Stimulated activated CD8-positive, alpha-beta memory T cell treated with anti-CD3 and anti-CD28 coated beads, Interleukin-2, amount 100 ng/mL, for 48 hours (primary cell): ENCODE measurements at places on chromosomes 4 and X.

GRCh38 chrX:36898301-36898700, 109.9 kb upstream of the FAM47C start:
- DNase-seq, result no peak

DNA sequence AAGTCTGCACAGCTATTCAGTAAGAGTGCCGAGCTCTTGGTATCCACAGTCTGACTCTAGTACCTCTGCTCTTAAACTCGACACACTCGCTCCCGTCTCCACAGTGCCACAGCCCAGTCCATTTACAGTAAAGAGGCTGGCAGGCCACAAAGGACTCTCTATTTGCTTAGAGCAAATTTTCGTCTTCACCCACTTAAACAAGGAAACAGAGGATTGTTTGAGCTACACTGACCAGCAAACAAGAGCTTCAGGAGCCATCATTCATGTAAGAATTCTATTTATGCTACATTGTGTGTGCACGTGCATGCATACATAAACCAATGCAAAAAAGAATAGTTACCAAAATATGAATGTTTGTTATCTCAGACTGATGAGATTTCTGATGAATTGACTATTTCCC, 290.2 kb downstream of the USP46 start:
- no peak for DNase-seq

GRCh38 chr4:1283711-1284110, 6.0 kb upstream of the MAEA start:
- DNase-seq, result no peak

- no peak for DNase-seq
Measured at GRCh38 chrX:118717678-118718391, 9.6 kb upstream of the IL13RA1 start.

DNA sequence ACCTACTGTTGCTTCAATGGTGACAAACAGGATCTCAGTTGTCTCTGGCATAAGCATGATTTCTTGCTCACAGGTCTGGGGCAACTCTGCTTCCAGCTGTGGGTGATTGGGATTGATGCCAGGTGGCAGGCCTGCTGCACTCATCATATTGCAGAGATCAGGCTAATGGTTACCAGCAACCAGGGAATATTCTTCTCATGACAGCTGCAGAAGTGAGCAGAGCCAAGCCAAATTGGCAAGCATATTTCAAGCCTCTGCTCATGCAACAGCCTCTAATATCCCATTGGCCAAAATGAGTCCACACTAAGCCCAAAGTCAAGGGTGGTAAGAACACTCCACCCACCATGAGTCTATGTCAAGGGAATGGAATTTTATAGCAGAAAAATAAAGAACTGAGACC, 26.7 kb upstream of the TBC1D19 start:
- no peak for DNase-seq

- no peak for DNase-seq
Measured at GRCh38 chr4:182510836-182511235, 267.6 kb downstream of the TENM3 start.

GRCh38 chr4:145739845-145740244, 59.9 kb downstream of the C4orf51 start:
- DNase-seq, result no peak

- DNase-seq, result no peak
Measured at GRCh38 chr4:182826391-182826790, 90.8 kb downstream of the DCTD start.

DNA sequence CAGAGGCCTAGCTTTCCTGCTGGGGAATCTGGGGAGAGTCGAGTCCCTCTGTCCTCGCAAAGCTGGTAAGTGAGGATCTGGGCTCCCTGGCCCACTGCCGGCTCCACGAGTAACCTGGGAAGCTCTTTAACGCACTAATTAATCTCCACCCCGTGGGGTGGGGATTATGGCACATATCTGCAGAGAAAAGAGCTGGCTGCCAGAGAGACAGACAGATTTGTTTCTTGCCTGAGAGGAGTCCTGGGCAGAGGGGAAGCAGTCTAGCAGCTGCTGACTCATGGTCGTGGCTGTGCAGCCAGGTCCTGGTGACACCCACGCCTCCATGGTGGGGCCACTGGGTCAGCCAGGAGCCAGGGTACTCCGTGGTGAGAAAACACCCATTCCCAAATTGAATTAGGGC, 14.0 kb downstream of the SORCS2 start:
- DNase-seq, result no peak

- no peak for DNase-seq
Measured at GRCh38 chrX:69094977-69095669, 70.1 kb downstream of the PJA1 start.

DNA sequence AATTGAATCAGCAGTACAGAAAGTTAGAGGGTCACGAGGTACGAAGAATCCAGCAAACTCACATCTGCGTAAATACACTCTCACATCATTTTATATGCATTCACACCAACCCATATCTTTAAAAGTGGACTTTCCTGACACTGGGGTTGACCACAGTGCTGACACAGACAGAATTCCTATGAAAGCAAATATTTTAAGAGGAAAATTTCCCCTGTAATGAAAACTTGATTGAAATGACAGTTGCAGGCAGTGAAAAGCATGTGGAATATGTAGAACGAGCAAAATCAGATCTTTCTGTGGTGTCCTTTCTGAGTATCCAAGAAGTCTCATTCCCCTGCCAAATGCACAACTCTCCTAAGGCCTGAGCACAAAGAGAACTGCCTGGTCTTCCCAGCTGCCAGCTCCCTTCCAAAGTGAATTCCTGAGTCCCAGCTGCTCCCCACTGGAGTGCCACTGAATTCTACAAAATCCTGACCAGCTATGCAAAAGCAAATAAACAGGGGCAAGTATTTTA, 50.5 kb upstream of the FAM9C start:
- DNase-seq, result no peak

GRCh38 chr4:145881989-145882388, 56.6 kb downstream of the ZNF827 start:
- no peak for DNase-seq

- no peak for DNase-seq
Measured at GRCh38 chr4:188246488-188246887, 107.2 kb downstream of the TRIML1 start.

GRCh38 chr4:137800861-137801260, 268.6 kb upstream of the PCDH18 start:
- DNase-seq, result no peak

DNA sequence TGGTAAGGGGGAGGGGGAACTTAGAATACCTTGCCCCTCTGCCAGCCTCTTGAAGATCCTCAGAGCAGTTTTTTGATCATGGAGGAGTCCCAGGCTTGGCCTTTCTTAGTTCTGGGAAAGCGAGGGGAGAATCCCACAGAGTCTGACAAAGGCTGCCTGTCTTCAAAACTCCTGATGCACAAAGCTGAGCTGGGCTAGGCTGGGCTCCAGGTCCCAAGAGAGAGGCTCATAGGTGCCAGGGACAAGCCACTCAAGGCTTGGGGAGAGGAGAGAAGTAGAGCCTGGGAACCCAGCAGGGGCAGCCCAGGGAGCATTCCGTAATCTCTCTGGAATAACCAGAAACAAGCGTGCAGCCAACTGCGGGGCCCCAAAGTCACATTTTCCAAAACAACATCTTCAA, 37.0 kb upstream of the MTM1 start:
- DNase-seq, result no peak

GRCh38 chr4:146135941-146136340, 39.6 kb upstream of the LSM6 start:
- no peak for DNase-seq
